Melanocyte of skin (primary cell): ENCODE measurements at places on chromosomes 2 and 18. TPM values are rescaled to one million over a fixed set of nuclear protein-coding genes. Genes with fewer than 3 reads are reported as not detected.

ANKRD30B gene
- total RNA-seq: 3.1 and 8.0 TPM in 2 replicates

CHRNA1 gene
- under 0.01 and 0.46 TPM in 2 replicates for total RNA-seq

ALPP gene
- not detected in 2 replicates for total RNA-seq

ANKRD62 gene
- total RNA-seq: under 0.01 TPM in 1 of 2 replicates, not detected in the other

POLR1B gene
- 32.3 and 44.7 TPM in 2 replicates for total RNA-seq

VIT gene
- total RNA-seq: 0.15 TPM in 1 of 2 replicates, not detected in the other

NCKAP1 gene
- 115 and 124 TPM in 2 replicates for total RNA-seq

C2orf80 gene
- total RNA-seq: not detected in 2 replicates

MARCHF4 gene
- total RNA-seq: not detected in 2 replicates

IL18R1 gene
- total RNA-seq: 0.34 and 1.1 TPM in 2 replicates

GRB14 gene
- total RNA-seq: under 0.01 and 1.1 TPM in 2 replicates

C2orf92 gene
- 1.9 and 2.7 TPM in 2 replicates for total RNA-seq

CCDC148 gene
- 0.69 and 0.73 TPM in 2 replicates for total RNA-seq

WDFY1 gene
- total RNA-seq: 231 and 235 TPM in 2 replicates

CDK5R2 gene
- total RNA-seq: under 0.01 TPM in 1 of 2 replicates, not detected in the other

SMYD1 gene
- 0.36 and 1.0 TPM in 2 replicates for total RNA-seq

TSGA10 gene
- total RNA-seq: 6.2 and 8.7 TPM in 2 replicates

PLGLB1 gene
- total RNA-seq: 1.1 and 1.4 TPM in 2 replicates
